ENCODE measurements at places on chromosomes 4 and X. TPM values are rescaled to one million over a fixed set of nuclear protein-coding genes. Genes with fewer than 3 reads are reported as not detected.

GRCh38 chr4:2689825-2690700 lies 66.1 kb downstream of the TNIP2 start:
- DNase-seq: no peak

DNA sequence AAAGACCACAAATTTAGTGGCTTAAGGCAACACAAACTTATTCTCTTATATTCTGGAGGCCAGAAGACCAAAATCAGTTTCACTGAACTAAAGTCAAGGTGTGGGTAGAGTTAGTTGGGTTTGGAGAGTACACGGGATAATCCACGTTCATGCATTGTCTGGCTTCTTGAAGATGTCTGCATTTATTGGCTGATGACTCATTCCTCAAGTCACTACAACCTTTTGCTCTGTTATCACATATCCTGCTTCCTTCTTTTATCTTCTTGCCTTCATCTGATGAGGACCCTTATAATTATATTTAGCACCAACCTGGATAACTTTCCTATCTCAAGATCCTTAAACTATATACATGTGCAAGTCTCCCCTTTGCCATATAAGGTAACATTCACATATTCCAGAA lies 590.0 kb downstream of the FSTL5 start:
- DNase-seq: no peak

The ATP2B3 gene
- not detected for total RNA-seq

DNA sequence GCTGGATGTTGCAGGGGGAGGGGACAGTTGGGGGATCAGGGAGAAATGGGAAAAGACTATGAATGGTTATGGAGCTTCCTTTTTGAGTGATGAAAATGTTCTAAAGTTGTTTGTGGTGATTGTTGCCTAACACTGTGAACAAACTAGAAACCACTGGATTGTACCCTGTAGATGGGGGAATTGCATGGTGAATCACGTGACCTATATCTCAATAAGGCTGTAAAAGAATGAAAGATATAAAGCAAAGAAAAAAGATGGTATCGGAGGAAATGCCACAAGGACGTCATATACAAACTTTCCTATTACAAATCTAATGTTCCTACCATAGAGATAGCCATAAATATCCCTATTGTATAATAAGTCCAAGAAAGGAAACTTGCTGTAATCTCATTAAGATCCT lies 20.6 kb upstream of the CT55 start:
- no peak for DNase-seq

DNA sequence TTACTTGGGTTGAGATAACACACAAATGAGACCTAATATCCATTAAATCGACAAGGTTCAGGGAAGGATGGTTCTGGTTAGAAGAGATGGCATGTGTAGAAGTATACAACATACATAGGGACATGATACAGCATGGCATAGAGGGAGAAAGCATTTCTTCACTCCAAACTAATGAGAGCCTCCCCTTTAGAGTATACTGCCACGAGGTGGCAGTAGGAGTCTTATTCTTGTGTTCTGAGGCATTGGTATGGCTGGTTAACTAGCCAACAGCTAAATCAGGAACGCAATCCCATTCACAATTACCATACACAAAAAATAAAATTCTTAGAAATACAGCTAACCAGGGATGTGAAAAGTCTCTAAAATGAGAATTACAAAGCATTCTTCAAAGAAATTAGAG lies 29.1 kb upstream of the TRO start:
- DNase-seq: no peak

DNA sequence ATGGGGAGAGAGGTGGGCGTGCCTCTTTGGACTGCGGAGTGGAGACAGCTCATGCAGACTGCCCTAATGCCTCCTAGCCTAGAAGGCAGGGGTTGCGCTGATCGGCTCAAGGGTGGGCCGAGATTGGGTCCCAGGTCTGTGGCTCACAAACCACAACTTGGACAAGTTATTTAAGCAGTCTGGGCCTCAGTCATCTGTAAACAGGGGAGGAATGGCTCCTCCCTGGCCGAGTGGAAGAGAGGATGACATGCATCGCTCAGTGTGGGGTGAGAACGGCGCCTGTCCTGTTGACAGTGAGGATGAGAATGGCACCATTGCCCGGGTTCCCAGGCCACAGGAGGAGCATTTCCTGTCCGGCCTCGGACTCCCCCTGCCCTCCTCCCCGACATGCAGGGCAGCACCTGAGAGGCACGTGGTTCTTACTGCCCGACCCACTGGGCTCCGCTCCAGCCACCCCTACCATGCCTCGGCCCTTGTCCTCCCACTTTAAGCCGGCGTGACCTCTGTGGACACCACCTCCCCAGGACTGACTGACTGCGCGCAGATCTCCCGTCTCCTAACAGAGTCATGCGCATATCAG lies 40.3 kb upstream of the GRPEL1 start:
- DNase-seq: peak; percentile 55

The MAGEC1 gene
- total RNA-seq: not detected

The KCNIP4 gene
- not detected for total RNA-seq

DNA sequence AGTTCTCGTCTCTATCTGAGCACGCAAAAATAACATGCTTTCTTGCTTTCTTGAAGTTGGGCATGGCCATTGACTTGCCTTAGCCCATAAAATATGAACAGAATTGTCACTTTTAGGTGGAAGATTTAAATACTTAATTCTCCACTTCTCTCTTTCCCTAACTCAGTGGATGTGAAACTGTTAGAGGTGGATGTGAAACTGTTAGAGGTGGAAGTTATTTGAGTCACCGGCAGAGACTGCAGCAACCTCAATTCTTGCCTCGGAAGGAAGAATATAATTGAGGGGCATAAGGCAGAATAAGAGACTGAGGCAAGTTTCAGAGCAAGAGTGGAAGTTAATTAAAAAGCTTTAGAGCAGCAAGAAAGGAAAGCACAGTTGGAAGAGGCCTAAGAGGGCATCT lies 2.8 kb upstream of the PARM1 start:
- DNase-seq: no peak

DNA sequence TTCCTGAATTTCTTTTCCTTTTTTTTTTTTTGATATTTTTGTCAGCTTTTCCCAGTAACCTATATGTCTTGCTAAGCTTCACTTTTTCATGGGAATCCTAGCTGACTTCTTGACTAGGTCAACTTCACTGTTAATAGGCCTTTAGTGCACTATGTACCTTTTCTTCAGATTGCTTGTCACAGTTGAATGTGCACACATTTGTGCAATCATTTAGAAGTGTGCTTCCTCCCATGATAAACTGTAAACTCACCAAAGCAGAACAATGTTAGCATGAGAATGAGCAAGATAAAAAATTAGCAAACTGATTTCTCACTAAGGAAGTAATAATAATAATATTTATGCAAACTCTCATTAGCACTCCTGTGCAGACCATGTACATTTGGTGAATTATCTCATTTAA lies 173.2 kb downstream of the PABPC4L start:
- DNase-seq: no peak

DNA sequence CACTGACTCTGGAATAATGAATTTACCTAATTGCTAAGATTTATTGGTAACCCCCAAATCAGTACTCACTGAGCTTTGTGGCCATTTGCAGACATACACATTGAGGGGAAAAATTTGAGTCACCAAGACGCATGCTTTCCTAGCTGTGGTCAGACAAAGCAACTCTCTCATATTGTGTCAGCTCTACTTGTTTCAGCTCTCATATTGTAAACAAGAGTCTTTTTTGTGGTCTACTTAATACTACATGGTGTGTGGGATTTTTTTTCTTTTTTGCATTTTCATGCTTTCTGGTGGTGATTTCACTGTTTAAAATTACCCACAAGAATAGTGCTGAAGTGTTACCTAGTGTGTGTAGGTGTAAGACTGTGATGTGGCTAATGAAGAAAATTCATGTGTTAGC lies 428.2 kb upstream of the GALNT7 start:
- DNase-seq: no peak

DNA sequence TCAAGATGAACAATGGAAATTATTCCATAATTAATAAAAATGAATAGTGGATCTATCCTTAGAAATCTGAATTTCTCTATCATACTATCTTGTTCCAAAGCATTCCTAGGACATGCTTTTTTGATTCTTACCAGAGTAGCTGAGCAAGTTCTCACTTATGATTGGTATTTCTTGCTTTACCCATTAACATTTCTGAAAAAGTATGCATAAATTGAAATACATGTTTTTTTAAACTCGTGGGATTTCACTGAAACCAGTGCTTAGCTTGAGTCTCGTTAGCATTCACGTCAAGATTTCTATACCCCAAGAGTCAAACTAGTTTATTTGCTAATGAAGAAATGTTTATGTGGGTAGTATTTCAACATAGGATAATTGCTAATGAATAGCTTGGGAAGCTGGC lies 89.0 kb downstream of the ELOVL6 start:
- DNase-seq: no peak

GRCh38 chrX:31217084-31217483 lies 145.2 kb upstream of the FTHL17 start:
- no peak for DNase-seq

- no peak for DNase-seq
These were observed 190.7 kb downstream of the ZNF674 start for GRCh38 chrX:46354481-46354880.

- no peak for DNase-seq
These were observed 95.8 kb upstream of the IL13RA1 start for GRCh38 chrX:118631586-118631985.

The LPAR4 gene
- total RNA-seq: not detected

DNA sequence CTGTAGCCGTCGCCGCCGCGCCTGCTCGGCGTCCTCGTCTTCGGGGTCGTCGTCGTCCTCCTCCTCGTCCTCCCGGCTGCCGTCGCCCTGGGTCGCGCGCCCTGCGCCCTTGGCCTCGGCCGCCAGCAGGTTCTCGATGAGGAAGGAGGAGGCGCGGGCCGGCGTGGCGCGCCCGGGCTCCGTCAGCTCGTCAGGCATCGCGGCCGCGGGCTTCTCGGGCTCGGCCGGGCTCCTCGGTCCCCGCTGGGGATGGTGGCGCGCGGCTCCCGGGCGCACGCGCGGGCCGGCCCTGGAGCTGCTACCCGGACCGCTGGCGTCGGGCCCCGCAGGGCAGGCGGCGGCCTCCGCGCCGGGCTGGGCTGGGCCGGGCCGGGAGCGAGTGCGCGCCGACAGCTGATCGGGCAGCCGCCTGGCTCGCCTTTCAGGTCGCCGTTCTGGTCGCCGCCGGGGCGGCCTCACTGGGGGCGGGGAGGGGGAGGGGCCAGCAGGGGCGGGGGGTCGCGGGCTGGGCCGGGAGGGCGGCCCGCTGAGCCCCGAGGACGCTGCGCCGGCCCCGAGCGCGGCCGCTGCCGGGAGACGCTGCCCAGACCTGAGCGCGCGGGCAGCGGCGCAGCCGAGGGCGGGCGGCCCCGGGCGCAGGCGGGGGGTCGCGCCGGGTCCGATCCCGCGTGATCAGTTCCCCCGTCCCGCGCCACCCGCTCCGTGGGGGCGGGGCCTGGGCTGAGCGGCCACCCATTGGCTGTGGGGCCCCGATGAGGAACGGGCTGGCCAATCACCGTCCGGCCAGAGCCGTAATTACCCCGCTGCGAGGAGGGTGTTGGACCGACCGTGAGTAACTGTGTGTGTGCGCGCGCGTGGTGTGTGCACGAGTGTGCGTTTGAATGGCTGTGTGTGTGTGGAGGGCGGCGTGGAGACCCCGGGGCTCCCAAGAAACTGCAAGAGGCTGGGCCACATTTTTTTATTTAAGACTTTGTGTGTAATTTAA lies at the start of gene HMX1:
Gene HMX1 (minus strand): TSS at position 423 of the 985 bp plus-strand sequence. CDS start 225 bp downstream, at position 198.
- DNase-seq: no peak

The PDK3 gene
- total RNA-seq: 19.4 TPM

The HHIP gene
- total RNA-seq: 247 TPM

- DNase-seq: no peak
These were observed 105.6 kb upstream of the PGRMC2 start for GRCh38 chr4:128393101-128393704.

The GYPE gene
- 3.2 TPM for total RNA-seq

GRCh38 chr4:147840838-147841738 lies 109.2 kb downstream of the ARHGAP10 start:
- no peak for DNase-seq

The AREG gene
- total RNA-seq: 14.6 TPM

DNA sequence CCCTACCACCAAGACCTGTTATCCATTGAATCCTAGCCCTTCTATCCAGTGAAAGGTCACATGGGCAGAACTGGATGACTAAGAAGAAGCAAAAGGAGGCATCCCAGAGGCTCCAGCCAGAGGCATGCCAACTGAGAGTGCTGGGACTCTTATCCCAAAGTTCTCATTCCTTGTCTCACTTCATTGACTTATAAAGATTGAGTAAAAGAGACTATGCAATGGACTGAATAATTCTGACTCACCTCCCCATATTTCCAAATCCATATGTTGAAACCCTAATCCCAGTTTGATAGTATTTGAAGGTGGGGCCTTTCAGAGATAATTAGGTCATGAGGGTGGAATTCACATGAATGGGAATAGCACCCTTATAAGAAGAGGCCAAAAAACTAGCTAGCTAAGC lies 131.4 kb downstream of the COL25A1 start:
- no peak for DNase-seq

- DNase-seq: no peak
These were observed 748.6 kb downstream of the STPG2 start for GRCh38 chr4:97394653-97395052.

DNA sequence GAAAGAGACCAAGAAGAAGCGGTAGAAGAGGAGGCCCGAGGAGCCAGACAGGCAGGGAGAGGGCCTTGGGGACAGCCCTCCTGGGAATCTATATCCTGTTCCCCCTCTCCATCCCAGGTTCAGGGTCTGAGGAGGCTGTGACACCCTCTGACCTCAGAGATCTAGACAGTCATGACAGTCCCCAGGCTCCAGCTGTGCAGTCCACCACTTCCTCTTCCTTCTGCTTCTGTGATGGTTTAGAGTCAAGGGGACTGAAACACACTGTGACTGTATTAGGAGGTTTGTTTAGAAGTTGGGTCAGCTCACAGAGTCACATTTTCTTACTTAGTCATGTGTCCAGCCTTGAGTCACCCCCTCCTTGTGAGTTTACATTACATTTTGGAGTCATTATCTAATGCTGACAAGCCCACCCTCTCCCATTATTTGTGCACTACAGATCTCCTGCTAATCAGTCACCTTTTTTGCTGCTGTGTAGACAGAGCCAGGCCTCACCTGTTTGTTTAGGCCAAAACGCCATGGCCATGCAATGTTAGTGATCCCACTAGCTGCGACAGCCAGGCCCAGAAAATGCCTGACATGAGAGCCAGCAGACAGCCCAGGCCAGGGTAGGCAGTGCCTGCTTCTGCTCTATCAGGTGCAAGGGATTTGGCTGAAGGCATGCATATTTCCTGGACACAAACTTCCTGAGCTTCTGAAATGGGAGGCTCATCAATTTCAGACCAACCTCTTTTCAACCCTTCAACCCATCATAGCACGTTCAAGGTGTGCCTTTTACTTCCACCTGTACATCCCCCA lies 26.0 kb downstream of the MANBA start:
- DNase-seq: no peak

DNA sequence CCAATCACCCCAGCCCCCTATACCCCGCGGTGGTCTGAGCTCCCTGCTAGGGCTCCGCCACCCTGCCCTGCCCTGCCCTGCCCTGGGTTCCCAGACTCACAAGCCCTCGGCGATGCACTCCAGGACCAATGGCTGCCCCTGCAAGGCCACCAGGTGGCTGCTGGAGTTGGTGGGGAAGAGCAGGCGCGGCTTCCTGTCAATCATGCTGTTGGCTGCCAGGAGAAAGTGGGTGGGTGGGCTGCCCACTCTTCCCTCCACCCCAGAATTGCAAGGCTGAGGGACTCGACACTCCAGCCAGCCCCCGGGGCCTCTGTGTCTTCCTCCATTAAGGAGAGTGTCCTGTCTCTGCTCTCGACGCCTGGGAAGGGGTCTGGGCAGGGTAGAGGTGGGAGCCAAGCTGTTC lies 15.7 kb downstream of the L1CAM start:
- no peak for DNase-seq

The NAP1L2 gene
- 2.6 TPM for total RNA-seq
